NCI-H1105 (cell line): ENCODE measurements at places on chromosomes 4 and X.
A peak's percentile ranks its signal among the peaks of the same experiment; 100 is the strongest.

DNA sequence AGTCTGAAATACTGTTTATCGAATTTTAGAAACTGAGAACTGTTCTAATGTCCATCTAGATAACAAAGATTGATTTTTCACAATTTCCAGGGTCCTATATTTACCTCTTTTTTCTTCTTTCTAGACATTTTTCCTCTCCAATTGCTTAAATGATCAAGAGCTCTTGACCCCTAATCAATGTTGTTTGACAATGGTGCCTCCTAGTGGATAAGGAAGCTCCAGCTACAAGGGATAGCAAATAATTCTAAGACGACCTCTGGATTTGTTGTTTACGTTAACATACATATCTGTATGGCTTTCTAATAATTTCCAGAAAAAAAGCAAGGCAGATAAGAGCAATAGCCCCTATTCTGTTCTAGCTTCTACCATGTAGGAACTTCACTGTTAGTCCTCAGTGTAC lies 35.8 kb downstream of the GPR82 start:
- no peak for DNase-seq

- DNase-seq, result no peak
Observed at GRCh38 chr4:177225605-177226004, 84.1 kb upstream of the NEIL3 start.

DNA sequence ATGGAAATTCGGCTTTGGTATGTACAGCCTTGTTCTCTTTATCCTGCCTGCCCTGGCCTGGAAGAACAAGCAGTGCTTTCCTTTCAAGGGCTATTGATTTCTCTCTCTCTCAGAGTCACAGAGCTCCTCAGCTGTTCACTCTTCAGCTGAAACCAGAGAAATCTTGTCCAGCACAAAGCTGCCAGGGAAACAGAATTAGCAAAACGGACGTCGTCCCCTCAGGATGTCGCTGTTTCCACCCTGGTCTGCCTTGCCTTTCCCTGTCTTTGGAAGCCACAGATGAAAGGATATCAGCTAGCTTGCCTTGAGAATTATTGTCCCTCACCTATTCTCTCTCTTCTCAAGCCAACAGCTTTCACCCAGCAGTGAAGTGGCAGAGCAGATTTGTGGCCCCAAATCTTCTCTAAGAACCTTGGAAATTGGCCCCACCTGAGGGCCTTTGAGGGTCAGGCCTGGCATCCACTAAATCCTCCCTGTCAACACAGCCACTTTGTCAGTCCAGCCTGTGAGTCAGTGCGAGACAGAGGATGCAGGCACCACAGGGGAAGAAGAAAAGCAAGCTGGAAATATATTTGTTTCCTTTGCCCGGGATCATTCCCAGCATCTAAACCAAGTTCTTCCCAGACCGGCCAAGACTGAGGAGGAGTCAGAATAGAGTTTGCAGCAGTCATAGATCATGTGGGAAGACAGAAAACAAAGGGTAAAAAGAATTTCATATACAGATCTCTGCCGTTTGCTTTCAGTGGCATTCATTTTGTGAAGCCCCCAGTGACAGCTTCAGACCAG lies 63.8 kb upstream of the MTM1 start:
- DNase-seq, result no peak

- DNase-seq, result no peak
Observed at GRCh38 chrX:18793601-18794089, 86.2 kb downstream of the PPEF1 start.

DNA sequence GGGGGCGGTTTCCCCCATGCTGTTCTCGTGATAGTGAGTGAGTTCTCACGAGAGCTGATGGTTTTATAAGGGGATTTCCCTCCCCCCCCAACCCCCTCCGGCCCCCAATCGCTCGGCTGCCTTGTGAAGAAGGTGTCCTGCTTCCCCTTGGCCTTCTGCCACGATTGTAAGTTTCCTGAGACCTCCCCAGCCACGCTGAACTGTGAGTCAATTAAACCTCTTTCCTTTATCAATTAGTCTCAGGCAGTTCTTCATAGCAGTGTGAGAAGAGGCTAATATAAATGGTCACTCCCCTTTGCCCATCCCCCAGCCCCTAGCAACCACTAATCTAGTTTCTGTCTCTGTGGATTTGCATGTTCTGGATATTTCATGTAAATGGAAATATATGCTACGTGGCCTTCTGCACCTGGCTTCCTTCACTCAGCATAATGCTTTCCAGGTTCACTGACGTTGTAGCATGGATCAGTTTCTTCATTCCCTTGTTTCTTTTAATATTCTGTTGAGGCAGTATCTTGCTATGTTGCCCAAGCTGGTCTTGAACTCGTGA lies 16.4 kb downstream of the GPR143 start:
- no peak for DNase-seq

GRCh38 chrX:120251471-120252011 lies 929 bp downstream of the ZBTB33 start:
- peak; percentile 6 for DNase-seq

DNA sequence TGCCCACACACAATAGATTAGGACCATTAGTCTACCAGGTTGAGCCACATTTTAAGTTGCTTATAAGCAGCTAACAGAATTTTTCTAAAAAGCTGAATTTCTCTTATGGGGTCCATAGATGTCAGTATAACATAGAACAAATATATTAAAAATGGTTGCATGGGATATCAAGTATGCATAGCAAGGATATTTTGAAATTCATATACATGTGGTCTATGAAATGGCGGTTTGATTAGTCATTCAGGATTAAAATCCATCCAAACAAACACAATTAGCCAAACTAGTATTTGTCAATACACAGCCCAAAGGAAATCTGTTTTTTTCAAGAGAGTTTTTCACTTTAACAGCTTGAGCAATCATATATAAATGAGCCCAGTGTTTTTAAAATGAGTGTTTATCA lies 33.5 kb upstream of the AMOT start:
- no peak for DNase-seq

- DNase-seq, result no peak
Observed at GRCh38 chr4:53589511-53589910, 1.8 kb downstream of the LNX1 start.

DNA sequence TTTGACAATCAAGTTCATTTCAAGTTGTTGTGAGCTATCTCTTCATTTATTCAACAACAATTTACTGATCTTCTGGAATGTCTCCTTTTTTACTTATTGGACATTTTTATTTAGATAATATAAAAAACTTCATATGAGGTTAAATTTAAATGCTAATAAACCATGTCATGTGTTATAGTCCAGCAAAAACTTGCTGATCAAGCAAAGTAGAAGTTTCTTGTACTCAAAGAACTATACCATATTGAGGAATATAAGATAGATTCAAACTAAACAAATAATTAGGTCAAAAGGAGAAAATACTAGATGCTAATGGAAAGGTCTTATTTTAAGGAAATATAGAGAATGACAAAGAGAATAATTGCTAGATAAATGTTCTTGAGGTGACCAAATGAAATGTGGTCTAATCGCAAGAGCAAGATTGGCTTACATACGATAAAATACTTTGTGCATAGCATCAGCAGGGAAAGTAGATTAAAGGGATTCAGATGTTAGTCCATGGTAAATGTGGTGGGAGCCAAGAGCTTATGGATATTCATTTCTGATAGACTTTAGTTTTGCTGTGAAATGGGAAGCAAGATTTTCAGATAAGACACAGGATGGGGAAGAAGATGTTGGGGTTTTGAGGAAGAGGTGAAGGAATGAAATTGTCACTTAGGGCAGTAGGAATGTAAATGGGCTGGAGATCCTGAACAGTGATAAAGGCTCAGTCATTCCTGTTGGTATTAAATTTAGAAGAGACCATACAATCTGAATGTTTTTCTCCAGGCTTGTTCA lies 229.5 kb downstream of the MAPK10 start:
- DNase-seq, result no peak

DNA sequence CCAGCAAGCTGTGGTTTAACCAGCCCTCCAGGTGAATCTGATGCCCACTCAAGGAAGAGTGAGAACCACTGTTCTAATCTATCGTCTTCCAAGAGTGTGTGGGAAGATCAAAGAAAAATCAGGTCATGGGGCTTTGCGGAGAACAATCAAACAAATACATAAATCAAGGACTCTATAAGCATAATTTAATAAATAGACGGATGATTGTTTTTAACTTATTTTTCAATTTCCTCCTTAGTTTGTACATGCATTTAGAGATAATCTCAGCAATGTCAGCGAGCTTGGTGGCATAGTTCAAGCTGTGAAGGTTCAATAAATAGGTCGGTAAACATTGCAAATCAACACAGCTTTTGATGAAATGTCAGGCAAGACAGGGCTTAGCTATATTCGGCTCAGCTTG lies 84.9 kb downstream of the DMD start:
- DNase-seq, result no peak

DNA sequence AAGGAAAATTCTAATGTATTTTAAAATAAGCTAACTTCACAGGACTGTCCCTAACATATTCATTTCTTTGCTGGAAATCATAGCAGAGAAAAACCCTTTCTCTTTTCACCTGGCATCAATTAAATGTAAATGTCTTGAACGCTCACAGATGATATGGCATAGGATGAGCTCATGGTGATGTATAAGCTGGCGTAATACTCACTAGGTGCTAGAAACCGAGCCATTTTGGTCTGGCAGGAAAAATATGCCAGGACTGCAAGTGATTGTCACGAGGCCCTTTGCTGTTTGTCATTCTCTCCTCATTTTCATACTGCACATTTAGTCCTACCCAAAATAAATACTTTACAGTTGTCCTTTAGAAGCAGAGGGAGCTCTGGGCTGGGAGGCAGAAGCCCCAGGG lies 222.7 kb upstream of the LNX1 start:
- DNase-seq, result no peak

- DNase-seq, result no peak
Observed at GRCh38 chr4:29708473-29708872, 1011.7 kb upstream of the PCDH7 start.

DNA sequence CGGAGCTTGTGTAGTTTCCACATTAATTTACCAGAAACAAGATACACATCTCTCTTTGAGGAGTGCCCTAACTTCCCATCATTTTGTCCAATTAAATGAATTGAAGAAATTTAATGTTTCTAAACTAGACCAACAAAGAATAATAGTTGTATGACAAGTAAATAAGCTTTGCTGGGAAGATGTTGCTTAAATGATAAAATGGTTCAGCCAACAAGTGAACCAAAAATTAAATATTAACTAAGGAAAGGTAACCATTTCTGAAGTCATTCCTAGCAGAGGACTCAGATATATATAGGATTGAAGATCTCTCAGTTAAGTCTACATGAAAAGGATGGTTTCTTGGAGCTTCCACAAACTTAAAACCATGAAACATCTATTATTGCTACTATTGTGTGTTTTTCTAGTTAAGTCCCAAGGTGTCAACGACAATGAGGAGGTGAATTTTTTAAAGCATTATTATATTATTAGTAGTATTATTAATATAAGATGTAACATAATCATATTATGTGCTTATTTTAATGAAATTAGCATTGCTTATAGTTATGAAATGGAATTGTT lies at the start of gene FGB:
Gene FGB, plus strand, starts transcription at position 315 of the 558 bp plus-strand sequence. Its CDS starts 8 bp downstream, at position 323.
- DNase-seq, result no peak

DNA sequence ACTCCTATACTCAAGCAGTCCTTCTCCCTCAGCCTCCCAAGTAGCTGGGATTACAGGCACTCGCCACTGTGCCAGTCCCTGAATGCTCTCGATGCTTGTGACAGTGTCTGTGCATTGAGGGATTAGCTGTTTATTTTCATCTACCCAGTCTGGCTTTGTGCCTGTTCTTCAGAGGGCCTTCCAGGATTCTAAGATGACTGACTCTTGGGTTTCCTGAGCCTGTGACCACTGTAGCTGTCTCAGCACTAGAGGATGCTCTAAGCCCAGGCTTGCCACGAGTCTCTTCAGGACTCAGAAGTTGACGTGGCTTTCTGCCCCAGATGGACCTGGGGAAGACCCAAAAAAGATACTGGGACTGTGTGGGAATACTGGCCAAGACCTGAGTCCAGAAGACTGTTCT lies 201.4 kb downstream of the ARHGAP10 start:
- no peak for DNase-seq

DNA sequence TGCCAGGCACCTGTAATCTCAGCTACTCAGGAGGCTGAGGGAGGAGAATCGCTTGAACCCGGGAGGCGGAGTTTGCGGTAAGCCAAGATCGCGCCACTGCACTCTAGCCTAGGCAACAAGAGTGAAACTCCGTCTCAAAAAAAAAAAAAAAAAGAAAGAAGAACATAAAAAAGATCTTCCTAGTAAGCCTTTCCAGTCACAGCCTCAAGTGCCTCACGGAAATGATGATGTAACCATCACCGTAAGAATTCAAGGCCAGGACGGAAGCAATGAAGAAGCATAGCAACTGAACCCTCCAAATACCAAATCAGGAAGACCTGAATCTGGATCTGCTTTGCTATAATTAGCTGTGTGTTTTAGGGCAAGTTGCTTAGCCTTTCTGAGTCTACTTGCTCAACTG lies 28.8 kb downstream of the RBM47 start:
- no peak for DNase-seq

- DNase-seq, result no peak
Observed at GRCh38 chr4:134388351-134388750, 186.8 kb upstream of the PABPC4L start.

DNA sequence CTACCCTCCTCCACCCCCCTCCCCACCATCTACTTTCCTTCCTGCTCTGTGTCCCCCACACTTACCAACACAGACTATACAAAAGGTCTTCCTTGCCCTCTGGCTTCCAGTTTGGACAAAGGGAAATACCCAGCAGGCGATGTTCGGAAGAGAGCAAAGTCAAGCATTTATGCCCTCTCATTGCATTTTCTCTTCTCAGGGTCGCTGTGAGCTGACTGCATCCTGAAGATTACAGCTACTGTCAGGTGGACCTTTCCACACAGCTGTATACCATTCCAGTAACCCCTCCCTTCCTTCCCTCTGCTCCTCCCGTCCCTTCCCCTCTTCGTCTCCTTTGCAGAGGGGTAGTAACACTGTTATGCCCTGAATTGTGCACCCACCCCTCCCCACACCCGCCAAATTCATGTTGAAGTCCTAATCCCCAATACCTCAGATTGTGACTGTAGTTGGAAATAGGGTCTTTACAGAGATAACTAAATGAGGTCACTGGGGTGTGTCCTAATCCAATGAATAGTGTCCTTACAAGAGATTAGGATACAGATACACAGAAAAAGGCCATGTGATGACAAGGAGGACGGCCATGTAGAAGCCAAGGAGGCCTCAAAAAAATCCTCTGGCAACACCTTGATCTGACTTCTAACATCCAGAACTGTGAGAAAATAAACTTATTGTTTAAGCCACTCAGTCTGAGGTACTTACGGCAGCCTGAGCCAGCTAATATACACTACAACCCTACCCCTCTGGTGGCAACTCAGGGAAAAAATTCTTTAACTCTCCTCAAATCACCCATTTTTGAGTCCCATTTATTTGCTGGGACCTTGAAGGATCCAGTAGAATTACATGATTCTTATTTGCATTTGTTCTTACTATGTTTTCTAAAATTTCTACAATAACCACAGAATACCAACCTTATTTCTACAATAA lies 11.7 kb downstream of the MORF4L2 start:
- no peak for DNase-seq

- no peak for DNase-seq
Observed at GRCh38 chr4:17811078-17811603, 362 bp downstream of the NCAPG start.
